Urinary bladder (tissue), 4 donors: ENCODE measurements at places on chromosomes 5 and 9. TPM values are rescaled to one million over a fixed set of nuclear protein-coding genes. Genes with fewer than 3 reads are reported as not detected.

DNA sequence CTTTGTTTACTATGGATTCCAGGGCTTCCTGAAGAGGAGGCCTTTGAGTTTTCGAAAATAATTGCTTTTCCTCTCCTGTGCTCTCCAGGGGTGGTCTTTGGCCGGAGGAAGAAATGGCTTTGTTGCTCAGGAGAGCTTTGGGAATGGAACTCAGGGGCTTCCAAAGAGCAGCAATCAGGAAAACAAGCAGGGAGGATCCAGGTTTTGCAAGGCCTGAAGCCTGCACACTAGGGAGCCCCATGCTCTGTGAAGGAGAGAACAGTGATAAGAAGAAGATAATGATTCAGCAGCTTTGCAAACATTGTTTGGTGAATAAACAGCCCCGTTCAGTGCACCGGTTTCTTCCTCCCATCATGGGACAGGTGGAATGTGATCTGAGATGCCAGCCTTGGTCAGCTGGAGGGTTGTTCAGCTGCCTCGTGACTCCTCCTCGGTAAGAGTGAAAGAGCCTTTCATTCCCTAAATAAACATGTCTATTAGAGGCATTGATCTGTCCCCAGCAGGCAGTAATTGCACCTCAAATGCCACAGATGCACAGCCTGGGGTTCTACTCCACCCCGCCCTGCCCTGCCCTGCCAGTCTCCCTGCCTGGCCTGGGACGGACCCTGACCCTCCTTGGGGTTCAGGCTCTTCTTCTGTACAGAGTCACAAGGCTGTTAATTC, 11.5 kb upstream of the ALDH1B1 start:
- no peak for DNase-seq

DNA sequence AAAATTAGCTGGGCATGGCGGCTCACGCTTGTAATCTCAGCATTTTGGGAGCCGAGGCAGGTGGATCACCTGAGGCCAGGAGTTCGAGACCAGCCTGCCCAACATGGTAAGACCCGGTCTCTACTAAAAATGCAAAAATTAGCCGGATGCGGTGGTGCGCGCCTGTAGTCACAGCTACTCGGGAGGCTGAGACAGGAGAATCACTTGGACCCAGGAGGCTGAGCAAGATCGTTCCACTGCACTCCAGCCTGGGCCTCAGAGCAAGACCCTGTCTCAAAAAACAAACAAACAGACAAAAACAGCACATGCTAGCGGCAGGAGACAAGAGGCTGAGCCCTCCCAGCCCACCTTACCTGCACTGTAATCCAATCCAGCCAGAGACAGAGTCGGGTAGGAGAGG, 1.1 kb upstream of the DOLPP1 start:
- no peak for DNase-seq

DNA sequence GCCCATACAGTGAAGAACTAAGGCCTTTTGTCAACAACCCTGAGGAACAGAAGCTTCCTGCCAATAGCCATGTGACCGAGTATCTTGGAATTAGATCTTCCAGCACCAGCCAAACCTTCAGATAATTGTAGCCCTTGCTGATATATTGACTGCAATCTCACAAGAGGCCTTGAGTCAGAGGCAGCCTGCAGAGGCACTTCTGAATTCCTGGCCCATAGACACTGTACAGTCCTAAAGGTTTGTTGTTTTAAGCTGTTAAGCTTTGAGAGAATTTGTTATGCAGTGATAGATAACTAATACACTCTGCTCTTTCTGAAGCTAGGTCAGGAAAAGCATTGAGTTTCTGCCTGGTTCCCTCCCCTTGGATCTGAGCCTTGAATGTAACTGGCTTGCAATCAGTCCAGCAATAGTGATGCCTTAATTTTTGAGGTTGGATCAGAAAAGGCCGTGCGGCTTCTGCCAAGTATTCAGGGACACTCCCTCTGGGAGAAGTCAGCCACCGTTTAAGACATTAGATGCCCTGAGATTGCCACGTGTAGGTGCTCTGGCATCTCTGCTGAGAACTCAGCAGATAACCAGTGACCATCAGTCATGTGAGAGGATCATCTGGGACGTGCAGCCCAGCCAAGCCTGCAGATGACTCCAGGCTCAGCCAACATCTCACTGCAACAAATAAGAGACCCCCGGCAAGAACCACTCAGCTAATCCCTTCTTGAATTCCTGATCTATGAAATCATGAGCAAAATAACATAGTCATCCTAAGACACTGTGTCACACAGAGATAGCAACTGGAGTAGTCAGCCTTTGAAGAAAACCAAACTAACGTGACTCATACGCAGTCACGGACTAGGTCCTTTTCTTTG, 126.8 kb upstream of the STC2 start:
- no peak for DNase-seq

DNA sequence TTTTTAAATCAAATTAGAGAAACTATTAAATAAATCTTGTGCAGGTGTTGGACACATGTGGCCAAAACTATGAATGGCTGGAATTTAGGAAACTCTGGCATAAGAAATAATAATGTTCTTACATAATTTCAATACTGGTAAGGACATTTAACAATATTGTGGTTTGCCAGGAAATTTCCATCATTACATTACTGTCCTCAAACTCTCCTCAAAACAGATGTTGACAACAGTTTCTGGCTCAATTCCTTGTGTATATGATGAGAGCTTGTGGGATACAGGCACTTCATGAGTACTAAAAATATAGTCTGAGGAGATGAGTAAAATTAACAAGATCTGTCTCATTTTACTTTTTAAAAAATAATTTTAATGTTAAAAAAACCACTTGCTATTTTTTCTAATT, 27.9 kb downstream of the MCTP1 start:
- no peak for DNase-seq

- no peak for DNase-seq
Observed at GRCh38 chr5:16160706-16161105, 18.9 kb downstream of the MARCHF11 start.

GRCh38 chr5:180690562-180690961, 41.2 kb upstream of the FLT4 start:
- no peak for DNase-seq

- DNase-seq, result no peak
Observed at GRCh38 chr5:134371834-134372340, 518 bp downstream of the UBE2B start.

- no peak for DNase-seq
Observed at GRCh38 chr5:131944702-131945550, 537 bp downstream of the MEIKIN start.

- no peak for DNase-seq
Observed at GRCh38 chr9:125493881-125494652, 212.9 kb downstream of the MAPKAP1 start.

COL15A1 gene
- 42.0 TPM for polyA plus RNA-seq
